HFFc6 (cell line): ENCODE measurements at places on chromosomes 6 and 20. TPM values are rescaled to one million over a fixed set of nuclear protein-coding genes. Genes with fewer than 3 reads are reported as not detected.
A peak's percentile ranks its signal among the peaks of the same experiment; 100 is the strongest.

DNA sequence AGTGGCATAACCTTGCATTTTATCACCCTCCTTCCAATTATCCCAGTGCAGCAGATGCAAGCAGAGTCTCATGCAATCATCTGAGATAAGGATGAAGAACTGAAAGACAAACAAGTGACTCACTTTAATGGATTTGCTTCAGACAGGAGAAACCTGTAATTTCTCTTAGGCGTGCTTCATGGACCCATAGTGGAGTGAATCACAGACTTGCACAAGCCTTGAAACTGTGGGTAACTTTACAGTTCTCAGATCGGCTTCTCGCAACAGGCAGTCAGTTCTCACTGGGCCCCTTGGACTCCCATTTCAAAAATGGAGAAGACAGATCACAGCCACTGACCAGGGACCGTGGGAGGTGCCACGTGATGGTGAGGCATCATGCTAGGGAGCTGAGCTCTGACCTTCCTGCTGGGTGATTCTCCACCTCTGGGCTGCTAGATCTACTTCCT, at the start of gene ADGRF4:
ADGRF4 (plus strand) TSS at position 239 of the 446 bp plus-strand sequence. CDS start 8,666 bp downstream, outside the sequence.
- peak; percentile 30 for DNase-seq

DNA sequence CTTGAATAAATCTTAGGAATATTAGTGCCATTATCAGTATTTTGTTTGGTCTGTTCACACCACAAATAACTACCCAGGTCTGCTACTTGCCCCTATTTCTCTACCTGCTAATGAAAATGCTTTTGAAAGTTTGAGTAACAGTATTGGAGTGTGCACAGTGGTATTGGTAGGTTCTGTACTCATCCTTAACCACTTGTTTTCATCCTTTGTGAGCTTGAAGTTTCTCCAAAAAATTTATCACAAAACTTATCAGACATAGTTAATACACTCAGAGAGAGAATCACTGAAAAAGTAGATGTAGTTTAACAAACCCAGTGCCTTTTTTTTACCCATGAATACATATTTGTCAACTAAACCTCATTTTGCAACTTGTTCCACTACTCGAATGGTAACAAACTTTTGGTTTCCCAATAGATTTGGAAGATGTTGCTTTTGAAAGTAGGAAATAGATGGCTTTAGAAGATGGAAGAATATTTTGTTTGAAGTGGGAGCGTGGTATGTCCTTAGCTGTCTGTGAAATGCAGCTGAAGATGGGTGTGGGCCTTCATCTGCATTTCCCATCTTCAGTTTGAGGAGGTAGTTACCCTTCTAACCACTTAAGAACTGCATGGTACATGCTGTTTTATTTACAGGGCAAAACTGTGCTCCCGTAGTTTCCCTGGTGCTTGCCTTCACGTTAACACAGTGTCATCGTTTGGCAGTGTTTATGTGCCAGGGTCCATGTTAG, 9.0 kb downstream of the PTPN1 start:
- no peak for DNase-seq

DNA sequence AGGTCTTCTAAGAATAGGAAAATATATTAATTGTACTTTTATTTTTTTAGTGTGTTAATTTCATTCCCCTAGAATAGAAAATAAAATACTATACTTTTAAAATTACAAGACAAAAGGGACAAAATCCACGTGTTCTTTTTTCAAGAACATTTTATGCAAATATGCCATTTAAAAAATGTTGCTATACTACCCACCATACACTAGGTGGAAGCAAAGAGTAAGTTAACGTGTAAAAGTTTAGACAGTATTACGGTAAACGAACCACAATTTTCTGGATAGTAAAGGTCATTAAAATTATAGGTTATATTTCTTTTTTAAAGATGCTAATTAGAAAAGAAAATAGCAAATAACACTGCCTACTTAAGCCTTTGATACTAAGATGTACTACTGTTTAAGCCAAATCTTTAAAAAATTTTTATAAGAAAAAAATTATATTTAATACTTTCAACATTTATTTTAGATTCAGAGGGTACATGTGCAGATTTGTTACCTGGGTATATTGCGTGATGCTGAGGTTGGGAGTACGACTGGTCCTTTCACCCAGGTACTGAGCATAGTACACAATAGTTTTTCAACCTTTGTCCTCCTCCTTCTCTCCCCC, 287.6 kb downstream of the PHF3 start:
- peak; percentile 32 for DNase-seq

DNA sequence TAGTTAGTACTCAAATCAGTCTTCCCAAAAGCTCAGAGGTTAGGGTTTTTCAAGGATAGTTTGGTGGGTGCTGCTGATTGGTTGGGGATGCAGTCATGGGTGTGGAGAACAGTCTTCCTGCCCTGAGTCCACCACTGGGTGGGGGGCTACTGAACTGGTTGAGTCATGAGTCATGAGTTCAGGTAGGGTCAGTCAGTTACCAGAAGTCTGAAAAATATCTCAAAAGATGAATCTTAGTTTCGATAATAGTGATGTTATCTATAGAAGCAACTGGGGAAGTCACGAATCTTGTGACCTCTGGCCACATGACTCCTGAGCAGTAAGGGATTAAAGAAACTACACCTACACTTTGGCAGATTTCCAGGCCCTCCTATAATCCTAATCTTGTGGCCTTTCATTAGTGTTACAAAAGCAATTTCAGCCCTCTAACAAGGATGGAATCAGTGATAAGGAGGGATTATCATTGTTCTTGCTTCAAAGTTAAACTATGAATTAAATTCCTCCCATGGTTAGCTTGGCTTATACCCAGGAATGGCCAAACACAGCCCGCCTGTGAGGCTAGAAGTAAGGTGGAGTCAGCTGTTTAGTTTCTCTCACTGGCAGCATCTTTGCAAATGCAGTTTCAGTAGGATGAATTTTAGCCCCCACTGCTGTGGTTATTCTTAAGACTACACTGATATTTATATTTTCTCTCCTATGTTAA, 33.3 kb upstream of the NKAIN2 start:
- DNase-seq = no peak

- DNase-seq = no peak
These were observed 118.9 kb downstream of the DACT2 start for GRCh38 chr6:168200571-168201134.

DNA sequence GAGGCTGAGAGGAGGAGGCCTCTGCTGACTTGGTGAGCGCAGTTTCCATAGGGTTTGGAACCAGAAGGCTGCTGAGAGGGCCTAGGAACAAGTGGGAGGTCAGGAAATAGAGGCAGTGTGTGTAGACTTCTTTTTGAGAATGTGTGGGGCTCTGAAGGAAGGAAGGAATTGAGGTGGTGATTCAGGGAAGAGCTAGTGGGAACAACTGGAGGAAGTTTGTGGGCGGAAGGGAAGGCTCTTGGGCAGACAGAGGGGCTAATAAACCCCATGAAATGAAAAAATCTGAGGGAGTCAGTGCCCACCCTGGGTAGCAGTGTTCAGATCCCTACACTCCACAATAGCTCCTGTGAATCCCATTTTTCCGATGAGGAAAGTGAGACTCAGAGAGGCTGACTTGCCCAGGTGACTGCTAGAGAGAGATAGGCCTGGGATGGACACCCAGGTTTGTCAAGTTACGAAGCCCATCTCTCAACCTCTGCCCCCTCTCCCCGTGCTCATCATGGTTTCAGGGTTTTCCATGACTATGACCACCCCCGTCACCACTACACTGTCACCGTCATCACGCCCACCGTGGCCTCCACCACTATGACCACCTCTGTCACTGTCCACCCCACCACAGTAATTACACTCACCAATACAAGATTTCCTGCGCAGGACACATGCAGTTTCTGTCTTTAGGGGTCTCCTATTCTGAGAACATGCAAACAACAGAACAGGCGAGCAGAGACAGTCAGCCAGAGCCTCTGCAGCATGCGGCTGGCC, 106.4 kb downstream of the MRPL14 start:
- DNase-seq = no peak

GRCh38 chr6:122995921-122996793, at the start of gene CLVS2:
Gene CLVS2, plus strand, starts transcription at chr6:122996235. Its CDS starts 1,543 bp downstream, at chr6:122997778.
- DNase-seq = no peak

GRCh38 chr6:113732384-113732966, 124.7 kb upstream of the MARCKS start:
- DNase-seq = no peak

DNA sequence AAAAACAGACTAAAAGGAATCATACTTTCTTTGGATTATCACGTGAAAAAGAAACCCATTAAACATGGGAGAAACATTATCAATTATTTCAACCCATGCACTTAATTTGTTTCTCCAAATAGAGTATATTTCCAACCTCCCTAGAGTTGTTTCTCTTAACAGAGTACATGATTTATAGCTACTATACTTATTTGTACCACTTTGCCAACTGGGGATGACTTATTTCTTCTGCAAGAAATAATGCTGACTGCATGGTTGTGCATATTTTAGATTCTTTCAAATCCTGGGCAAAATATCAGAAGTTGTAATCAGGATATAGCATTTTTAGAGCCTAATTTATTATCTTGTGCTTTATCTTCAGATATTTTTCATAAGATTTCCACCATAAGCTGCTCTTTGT, 629.1 kb upstream of the EYS start:
- no peak for DNase-seq

DNA sequence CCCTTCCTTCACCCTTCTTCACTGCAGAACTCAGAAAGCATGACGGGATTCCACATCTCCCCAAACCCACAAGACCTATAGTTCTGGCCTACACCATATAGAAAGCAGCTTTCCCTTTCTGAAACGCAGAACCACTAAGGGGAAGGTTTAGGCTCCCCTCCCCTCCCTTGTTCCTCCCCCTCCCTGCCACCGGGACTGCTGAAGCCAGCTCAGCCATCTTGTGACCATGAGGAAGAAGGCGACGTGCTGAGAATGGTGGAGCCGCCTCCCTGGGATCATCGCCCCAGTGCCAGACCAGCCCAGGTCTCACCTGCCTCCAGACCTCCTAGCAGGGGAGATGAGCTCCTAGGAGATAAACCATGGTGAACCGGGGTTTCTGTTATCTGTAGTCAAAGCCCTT, 19.6 kb downstream of the SERPINB6 start:
- no peak for DNase-seq

DNA sequence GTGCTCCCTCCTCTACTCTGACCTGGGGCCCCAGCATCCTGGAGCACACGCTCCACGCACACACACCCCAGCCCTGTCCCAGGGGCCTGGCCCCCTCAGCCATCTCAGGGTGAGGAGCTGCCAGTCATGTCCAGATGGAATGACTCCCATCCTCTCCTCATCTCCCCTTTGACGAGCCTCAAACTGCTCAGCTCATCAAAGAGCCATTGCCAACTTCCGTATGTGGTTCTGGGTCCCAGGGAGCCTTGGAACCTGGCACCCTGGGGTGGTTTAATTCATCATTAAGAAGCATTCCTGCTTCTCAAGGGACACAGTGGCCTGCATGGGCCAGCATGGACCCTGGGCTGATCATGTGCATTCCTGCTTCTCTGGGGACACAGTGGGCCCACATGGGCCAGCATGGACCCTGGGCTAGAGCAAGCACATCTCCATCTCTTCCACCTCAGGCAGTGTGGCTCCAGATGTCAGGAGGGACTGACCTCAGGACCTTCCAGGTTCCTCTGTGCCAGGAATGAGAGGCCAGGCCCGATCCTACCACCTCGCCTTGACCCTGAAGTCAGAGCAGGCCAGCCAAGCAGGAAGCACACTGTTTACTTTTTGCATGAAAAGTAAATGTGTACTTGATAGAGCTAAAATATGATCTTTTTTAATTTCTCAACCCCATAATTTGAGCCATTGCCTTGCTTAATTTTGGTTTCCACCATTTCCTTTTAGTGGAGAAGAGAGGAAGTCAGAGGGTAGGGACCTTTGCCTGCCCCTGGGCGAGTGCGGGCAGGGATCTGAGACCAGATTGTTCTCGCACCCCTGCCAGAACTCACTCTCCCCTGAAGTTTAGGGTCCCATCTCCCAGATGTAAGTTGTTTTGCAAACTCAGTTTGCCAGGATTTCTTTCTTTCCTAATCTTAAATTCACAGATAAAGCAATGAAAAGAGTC, 26.1 kb downstream of the SPATA2 start:
- no peak for DNase-seq

GRCh38 chr6:158758451-158758860, 60.7 kb downstream of the EZR start:
- no peak for DNase-seq

GRCh38 chr6:167153521-167153959, 4.2 kb downstream of the GPR31 start:
- DNase-seq = no peak

DNA sequence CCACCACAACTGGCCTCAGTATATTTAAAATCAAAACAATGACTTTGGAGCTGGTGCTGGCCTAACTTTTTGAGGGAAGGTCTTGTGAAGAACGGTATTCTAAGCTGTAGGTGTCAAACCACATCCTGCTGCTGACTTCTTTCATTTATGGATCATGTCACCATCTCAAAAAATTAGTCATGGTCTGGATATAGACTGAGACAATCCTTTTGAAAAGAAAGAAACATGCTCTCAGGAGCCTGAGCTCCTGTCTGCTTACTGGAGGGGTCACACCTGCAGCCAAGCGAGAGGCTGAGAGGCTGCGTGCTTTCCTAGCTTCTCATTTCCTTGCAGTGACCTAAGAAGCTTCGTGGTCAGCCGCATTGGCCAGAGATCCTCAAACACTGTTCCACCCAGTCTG, 55.2 kb downstream of the TIAM2 start:
- DNase-seq = no peak

DNA sequence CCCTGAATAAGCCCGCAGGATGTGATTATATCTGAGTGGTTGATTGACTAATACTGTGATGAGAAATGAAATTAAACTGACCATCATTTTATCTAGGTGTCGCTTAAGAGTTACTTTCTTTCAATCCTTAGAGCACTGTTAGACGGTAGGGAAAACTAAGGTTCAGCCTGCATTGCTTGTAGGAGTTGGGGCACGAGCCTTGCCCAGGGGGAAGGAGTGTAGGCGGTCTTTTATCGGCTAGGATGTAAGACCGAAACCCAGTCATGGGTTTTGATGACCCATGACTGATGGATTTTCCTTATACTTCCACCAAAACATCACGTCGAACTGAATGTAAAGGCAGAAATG, 392 bp upstream of the TASP1 start:
- DNase-seq = no peak

GRCh38 chr20:59010995-59011873, 4.2 kb upstream of the CTSZ start:
- DNase-seq = peak; percentile 81

GRCh38 chr6:163001330-163001729, 273.6 kb downstream of the PACRG start:
- DNase-seq = peak; percentile 3

DNA sequence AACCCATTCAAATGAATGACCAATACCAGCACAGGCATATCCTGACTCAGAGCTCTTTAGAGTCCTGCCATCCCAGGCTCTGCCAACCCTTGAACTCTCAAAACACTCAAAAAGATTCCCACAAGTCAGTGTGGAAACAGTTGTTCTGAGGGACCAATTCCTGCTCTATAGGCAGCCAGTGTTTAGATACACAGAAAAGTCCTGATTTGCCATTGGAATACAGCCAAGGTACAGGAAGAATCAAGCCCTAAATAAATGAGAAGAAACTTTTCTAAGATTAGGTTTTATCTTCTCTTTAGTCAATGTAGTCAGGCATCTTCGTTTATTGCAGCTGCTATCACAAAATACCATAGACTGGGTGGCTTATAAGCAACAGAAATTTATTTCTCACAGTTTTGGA, 626.8 kb upstream of the ARID1B start:
- DNase-seq = no peak

GRCh38 chr6:106658469-106658868, 29.1 kb downstream of the QRSL1 start:
- peak; percentile 15 for DNase-seq

ULBP1 gene
- 9.6 to 11.8 TPM (median 10.4 TPM) in 3 replicates for total RNA-seq

TBXT gene
- total RNA-seq = not detected in 3 replicates

SIRT5 gene
- total RNA-seq = 4.3 and 7.7 TPM in 2 replicates

PRL gene
- not detected in 2 replicates for total RNA-seq

SLC22A16 gene
- not detected in 3 replicates for total RNA-seq

EMILIN3 gene
- total RNA-seq = not detected in 2 replicates

R3HDML gene
- not detected in 3 replicates for total RNA-seq

TSHZ2 gene
- total RNA-seq = not detected in 3 replicates
